ENCODE measurements at places on chromosomes 11 and 22.

DNA sequence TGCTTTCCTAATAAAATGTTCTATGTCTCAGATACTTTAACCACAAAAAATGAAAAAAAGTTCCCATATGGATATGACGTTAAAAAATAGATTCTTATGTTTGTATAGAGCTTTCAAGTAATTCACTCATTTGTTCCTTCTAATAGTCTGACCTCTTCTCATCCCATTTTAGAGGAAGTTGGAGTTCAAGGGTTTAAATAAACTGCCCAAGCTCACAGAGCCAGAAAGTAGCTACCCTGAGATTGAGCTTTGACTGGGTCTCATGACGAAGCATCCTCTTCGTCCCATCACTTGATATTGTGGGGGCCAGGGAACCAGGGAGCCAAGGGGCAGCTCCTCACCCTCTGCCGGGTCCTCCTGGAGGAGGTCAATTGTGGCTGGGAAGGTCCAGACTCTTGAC, 116.3 kb downstream of the CCDC81 start:
- no peak for DNase-seq

GRCh38 chr22:50281957-50282356, 11.8 kb upstream of the MAPK11 start:
- DNase-seq = no peak

DNA sequence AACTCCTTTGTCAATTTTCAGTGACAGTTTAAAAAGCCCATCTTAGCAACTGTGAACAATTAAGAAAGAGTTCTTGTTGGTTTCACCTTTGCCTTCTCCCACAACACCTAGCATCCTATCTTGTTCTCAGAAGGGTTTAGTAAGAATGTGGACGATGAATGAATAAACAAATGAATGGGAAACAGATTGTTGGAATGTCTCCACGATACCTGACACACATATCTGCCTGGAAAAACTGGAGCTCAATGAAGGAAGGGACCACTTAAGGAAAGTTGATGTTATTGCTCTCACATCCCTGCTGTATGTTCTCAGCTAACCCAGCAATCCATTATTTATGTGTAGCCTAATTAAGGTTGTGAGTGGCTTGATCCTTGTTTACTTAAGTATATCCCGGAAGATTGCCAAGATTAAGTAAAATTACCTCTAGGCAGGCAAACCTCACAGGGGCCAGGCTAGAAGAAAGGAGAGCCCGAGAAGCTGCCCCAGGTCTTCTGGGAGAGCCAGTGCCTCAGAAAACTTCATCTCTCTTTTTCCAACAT, 286.4 kb downstream of the NXPE2 start:
- DNase-seq = no peak

DNA sequence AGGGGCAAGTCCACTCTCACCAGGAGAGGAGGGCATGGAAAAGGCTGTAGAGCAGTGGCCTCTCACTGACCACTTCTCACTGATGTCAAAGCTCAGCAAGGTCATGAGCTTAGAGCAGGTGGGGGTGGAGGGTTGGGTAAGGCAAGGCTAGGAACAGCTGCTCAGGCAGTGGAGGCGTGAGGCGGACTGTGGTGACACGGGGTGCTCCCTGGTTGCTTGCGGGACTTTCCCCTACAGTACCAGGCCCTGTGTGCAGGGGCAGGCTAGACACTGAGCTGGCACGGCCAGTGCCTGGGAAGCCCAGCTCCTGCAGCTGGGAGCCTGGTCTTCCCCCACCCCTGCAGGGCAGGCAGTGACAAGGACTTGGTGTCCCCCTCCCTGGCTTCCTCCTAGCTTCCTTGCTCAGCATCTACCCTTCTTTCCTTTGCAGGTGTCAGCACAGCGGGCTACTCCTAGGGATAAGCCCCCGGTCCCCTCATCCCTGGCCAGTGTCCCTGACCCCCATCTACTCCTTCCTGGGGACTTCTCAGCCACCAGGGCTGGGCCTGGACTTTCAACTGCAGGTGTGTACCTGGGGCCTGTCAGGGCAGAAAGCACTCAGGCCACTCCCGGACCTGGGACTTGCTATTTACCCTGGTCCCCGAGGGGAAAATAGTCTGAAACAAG, 45.6 kb downstream of the PISD start:
- peak; percentile 59 for DNase-seq

DNA sequence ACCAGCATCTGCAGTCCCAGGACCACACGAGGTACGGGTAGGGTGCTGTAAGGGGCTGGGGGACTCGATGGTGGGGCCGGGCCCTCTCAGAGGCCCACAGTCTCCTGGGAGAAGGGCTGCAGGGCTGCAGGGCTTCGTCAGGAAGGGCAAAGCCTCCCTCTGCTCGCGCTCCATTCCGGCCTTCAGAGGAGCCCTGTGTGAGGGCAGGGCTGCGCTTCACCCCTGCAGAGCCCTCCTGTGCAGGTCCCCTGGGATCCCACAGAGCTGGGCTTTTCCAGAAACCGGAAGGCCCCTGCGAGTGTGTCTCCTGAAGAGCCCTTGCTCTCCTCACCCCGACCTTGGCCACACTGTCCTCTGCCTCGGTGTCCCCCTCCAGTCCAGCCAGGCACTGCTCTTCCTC, 27.2 kb downstream of the WNT11 start:
- DNase-seq = no peak

GRCh38 chr22:28488825-28489224, 190.8 kb downstream of the TTC28 start:
- peak; percentile 31 for DNase-seq

DNA sequence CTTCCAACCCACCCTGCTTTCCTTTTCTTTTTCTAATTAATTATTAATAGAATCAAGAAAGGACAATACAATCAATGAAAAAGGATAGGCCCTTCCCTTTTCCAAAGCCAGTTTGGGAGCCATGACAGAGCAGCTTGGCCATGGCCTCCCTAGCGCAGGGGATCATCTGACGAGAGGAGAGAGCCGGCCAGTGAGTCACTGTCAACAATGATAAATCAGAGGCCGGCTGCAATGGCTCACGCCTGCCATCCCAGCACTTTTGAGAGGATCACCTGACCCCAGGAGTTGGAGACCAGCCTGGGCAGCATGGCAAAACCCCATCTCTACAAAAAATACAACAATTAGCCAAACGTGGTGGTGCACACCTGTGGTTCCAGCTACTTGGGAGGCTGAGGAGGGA, 27.5 kb upstream of the KRTAP5-7 start:
- DNase-seq = no peak
